ENCODE measurements at places on chromosomes 6 and 20.

DNA sequence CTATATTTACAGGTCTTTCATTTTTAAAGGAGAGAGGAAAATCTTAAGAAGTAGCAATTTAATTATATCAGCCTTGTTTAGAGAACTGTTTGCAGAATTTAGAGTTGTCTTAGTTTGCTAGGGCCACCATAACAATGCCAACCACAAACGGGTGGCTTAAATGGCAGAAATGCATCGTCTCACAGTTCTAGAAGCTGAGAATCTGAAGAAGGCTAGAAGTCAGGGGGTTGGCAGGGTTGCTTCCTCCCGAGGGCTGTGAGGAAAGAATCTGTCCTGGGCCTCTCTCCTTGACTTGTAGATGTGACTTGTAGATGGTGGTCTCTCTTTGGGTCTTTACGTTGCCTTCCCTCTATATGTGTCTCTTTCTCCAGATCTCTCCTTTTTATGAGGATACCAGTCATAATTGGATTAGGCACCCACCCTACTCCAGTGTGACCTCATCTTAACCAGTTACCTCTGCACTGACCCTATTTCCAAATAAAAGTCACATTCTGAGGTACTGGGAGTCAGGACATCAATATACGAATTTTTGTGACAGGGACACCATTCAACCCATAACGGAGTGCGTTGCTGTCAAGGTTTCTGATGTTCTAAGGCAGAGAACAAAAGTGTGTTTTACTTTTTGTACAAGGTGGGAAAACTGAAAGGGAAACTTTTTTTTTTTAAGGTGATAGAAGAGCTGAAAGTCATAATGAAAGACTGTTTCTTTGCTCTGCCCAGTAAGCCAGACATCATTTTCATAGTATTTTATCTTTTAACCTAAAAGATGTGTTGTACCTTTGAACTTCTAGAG lies 84.4 kb downstream of the SAMD3 start:
- DNase-seq, result peak; percentile 21

GRCh38 chr6:157832250-157832967 lies 9.4 kb downstream of the SNX9 start:
- DNase-seq, result no peak

DNA sequence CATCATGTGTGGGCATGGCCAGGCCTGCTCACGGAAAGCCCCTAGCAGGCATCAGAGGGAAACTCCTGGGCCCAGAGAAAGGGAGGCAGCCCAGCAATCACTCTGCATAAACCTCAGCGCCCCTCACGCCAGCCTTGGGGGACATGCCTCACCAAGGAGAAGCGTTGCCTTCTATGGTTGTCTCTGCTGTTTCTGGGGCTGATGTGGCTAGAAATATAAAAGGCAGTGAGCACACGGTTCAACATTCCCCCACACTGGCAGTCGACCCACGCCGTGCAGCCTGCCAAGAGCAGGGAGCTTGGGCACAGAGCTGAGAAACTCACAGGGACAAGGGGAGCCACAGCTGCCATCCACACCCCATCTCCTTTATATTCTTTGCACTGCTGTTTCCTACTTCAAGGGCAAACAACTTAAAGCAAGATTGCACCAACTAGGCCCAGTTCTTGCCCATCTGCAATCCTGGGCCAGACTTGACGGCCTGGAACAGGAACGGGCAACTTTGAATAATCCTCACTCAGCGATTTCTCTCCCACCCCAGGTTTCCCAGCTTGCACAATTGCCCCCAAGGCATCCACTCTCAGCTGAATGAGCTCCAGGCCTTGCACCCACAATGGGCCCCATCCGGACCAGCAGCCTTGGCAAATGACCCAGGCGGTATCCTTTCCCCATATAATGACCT lies 35.5 kb upstream of the FOXC1 start:
- no peak for DNase-seq

DNA sequence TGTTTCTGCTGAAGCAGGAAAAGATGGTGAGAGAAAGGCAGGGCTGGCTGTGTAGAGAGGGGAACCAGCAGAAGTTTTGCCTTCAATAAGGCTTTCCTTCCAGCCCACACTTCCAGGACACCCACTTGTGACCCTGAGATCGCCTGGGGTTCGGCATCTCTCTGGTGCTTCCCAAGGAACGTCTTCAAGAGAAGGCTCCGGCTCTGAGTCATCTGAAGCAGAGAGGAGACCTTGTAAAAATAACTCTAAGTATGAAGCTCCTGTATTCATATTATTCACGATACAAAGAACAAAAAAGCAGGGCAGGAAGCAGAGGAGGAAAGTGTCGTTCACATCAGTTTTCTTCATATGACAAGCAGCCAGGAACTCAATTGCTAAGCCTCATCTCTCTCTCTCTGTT lies 95.4 kb upstream of the MRPS10 start:
- no peak for DNase-seq

- DNase-seq, result no peak
Observed at GRCh38 chr6:138397128-138398122, 6.6 kb upstream of the HEBP2 start.

GRCh38 chr20:38222231-38222922 lies 38.2 kb downstream of the KIAA1755 start:
- DNase-seq, result peak; percentile 86

- no peak for DNase-seq
Observed at GRCh38 chr6:394641-395289, 3.2 kb downstream of the IRF4 start.

DNA sequence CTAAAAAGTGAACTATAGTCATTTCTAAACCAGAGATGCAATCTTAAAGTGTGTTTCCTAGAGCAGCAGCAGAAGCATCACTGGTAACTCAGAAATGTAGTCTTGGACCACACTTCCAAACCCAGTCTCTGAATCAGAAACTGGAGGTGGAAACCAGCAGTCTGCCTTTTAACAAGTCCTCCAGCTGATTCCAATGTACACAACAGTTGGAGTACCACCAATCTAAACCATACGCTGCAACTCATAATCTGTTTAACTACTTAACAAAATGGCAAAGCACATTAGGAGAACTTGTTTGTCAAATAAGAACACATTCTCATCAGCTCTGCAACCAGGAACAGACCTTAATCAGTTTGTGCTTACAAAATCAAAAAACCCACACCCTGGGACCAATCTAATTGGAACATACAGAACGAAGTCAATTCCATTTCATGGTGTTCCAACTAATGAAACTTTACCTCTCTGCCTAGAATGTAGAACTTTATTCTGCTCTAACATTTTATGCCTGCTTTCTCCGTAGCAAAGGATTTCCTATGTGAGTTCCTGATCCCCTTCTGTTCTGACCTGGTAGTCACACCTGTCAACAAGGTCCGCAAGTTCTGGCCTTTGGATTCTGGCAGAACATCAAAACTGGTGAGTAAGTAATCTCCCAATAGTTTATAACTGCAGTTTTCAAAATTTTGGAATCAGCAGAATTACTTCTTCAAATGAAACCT lies 390.4 kb downstream of the HTR1B start:
- no peak for DNase-seq

- DNase-seq, result no peak
Observed at GRCh38 chr20:49824206-49824605, 11.6 kb downstream of the SLC9A8 start.

GRCh38 chr6:159445351-159445750 lies 247.7 kb downstream of the SOD2 start:
- no peak for DNase-seq

DNA sequence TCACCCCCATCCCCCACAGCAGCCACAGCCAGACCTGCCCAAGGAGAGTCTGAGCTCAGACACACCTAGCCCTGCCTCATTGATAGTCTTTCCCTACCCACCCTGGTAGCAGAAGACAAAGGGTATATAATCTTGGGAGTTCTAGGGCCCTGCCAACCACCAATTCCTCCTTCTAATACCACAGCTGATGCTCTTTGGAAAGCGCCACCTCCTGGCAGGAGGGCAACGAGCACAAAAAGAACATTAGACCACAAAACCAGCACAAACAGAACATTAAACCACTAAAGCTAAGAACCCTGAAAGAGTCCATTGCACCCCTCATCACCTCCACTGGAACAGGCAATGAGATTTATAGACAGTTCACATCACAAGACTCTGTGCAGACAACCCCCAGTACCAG lies 195.8 kb upstream of the FUT9 start:
- no peak for DNase-seq

DNA sequence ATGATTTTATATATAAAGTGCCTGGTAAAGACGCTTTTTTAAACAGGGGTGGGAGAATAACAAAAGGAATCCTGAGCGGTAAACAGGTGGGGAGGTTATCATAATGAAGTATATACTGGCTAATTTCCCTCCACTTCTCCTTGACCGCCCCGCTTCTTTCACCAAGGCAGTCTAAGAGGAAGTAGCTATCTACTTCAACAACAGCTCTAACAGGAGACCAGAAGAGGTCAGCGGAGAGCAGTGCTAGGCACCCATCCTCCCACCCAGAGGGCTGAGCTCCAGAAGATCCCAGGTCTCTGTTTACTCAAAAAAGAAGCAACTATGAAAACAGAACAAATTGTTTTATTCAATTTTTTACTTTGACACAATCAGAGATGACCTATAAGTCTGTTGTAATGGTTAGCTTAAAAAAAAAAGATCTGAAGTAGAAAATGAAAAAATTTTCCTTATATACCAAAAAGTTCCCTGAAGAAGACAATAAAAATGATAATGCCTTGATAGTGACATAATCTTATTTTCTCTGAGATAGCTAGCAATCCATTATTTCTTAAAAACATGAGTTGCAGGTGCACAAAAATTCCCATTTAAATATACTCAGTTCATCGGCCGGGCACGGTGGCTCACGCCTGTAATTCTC lies 141.1 kb downstream of the PDSS2 start:
- DNase-seq, result peak; percentile 53

- no peak for DNase-seq
Observed at GRCh38 chr20:20547221-20547875, 165.1 kb downstream of the RALGAPA2 start.

- no peak for DNase-seq
Observed at GRCh38 chr6:13239530-13240455, 88.5 kb downstream of the TBC1D7 start.

- DNase-seq, result no peak
Observed at GRCh38 chr20:33693741-33694638, 7.8 kb upstream of the E2F1 start.

DNA sequence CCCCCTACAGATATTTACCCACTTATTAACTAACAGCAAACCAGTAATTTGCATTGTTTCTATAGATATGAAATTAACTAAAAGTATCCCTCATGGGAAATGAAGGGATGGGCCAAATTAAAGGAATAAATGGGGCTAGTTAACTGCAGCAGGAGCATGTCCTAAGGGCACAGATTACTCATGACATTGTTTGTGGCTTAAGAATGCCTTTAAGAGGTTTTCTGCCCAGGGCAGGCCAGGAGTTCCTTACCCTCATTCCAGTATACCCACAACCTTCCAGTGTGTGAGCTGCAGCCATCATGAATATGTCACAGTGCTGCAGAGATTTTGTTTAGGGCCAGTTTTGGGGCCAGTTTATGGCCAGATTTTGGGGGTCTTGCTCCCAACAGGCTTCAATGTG lies 1101.9 kb downstream of the PRIM2 start:
- no peak for DNase-seq

- DNase-seq, result no peak
Observed at GRCh38 chr6:166490671-166491500, 95.6 kb downstream of the RAMACL start.

DNA sequence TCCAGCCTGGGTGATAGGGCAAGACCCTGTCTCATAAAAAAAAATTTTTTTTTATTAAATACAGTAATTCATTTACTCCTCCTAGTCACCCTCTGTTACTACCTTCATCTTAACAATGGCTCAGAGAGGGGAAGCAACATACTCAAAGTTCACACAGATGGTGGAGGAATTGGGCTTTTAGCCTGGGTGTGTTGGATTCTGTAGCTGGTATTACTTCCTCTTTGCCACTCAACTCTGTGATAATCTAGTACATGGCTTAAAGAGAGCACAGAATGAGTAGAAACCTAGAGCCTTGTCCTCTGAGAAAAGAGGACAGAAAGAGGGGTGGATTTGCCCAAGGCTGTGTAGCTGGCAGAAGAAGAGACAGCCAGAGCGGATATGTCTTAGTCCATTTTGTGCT lies 96.6 kb downstream of the DLGAP4 start:
- DNase-seq, result no peak

- no peak for DNase-seq
Observed at GRCh38 chr20:49283703-49284625, 6.1 kb upstream of the ZNFX1 start.

Data from GM13976 (cell line).